ENCODE measurements at places on chromosomes 6 and 20.

- DNase-seq: no peak
Measured at GRCh38 chr6:62519574-62519973, 233.5 kb upstream of the KHDRBS2 start.

DNA sequence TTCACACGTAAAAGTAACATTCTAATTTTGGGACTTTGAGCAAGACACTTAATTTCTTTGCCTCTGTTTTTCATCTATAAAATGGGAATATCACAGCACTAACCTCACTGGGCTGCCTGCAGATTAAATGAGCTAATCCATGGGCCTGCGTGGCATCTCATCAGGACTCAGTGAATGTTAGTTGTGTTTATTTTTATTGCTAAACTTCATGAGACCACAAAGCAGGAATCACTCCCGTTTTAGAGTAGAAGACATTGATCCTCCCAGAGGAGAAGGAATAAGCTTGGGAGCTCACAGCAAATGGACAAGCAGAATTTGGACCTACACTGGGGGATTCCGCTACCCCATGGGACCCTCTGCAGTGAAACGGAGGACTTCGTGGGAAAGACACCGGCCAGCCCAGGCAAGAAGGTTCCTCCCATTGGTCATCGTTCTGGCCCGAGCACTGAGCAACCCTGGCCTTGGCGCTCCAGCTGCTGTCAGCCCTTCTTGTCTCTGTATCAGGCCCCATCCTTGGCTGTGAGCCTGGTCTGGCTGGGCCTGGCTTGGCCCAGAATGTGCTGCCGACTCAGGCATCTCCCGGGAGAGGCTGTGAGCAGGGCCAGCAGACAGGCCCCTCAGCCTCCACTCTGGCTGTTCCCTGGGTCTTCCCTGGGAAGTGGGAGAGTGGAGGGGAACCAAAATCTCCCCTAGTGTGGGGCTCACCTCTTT is 79.8 kb downstream of the NFATC2 start:
- DNase-seq: no peak

GRCh38 chr6:35044145-35044745 is 96.9 kb downstream of the TCP11 start:
- DNase-seq: peak; percentile 96

DNA sequence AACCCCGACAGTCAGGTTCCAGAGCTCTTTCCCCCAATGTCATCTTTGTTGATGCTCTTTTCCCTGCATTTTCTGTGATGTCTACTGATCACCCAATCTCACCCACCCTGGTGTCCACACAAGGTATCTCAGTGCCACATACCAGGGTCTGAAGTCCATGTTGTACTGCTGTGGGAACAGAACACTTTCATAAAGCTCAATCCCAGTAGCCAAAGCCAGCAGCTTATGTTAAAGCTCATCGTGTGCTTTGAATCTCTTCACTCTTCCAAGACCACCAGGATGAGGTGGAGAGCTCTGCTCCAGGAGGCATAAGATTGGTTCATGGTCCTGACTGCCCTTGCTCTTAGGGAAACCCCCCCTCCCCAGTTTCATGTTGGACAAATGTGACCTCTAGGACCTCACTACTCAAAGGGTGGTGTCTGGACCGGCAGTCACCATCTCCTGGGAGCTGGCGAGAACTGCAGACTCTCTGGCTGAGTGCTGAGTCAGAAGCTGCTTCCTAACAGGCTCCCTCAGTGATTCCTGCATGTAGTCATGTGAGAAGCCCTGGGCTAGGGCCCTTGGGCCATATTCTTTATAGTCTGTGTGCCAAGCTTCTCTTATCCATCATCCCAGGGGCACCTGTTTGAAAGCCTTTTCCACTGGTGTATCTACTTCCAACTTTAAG is 13.4 kb upstream of the CPNE5 start:
- DNase-seq: peak; percentile 21

- DNase-seq: no peak
Measured at GRCh38 chr6:105501246-105501645, 98.4 kb upstream of the PREP start.

DNA sequence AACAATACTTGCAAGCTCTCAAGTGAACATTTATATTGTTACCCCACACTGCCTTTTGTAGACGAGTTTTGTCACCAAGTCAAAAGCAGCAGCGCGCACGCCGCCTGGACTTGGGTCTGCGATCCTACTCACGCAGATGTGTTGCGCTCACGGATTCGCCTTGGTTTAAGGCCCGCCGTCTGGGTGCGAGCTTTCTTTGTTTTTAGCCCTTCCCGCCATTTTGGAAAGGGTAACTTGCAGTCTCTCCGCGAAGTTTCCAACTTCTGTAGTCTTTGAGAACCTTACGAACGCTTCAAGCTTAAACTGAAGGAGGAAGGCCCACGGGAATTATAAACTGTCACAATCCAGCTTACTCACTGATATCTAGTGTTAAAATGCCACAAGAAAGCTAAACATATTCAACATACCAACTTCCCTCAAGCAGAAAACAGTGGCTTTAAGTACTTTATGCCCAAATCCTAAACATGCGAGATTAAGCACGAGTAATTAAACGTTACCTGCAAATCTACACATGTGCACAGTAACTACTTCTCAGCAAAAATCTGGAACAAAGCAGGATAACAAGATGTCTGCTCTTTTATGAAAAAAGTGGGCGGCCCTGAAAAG is 80.4 kb upstream of the BTN3A2 start:
- peak; percentile 82 for DNase-seq

DNA sequence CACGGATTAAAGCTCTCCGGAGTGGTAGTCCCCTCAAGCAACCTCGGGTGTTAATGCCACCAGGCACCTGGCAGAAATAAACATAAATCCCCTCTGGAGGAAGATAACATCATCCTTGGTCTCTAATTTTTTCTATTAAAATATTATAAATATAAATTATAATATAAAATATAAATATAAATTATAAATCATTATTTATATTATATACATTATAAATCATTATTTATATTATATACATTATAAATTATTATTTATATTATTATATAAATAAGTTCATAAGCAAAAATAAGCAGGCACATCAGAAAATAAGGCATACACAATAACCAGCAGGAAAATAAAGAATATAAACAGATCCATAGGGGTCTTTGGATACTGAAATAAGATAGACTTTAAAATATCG is 39.2 kb downstream of the GABRR2 start:
- DNase-seq: no peak

DNA sequence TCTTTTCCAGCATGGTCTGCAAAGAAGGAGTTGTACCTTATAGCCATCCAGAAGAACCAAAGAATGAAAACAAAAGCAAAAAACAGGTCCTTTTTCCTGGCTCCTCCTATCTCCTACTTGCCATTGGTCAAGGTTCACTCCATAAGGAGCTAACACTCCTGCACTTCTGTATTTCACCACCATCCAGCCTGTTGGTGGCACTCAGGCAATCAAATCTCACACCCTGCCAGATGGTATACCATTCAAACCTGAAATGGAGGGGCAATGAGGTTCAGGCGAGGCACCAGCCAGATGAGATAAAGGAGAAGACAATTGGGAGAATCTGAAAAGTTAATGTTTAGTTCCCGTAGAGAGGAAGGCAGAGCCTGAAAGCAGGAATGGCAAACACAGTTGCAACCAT is 203.8 kb downstream of the ALDH8A1 start:
- no peak for DNase-seq

DNA sequence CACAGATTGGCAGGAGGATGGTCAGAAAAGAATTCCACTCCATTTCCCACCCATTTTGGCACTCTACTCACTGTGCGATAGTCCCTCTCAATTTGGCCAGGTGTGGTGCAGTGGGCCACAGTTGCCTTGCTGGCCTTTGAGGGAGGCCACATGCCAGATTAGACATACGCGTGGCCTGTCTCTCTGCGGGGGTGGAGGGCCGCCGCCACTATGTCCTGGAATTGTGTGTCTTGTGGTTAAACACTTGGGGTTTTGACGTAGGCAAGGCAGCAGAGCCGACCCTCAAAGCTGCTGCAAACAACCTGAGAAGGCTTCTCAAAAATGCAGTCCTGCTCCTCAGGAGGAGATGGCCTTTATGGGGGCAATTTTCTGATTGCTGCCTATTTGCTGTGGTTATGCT is 4.9 kb upstream of the DAAM2 start:
- DNase-seq: no peak

DNA sequence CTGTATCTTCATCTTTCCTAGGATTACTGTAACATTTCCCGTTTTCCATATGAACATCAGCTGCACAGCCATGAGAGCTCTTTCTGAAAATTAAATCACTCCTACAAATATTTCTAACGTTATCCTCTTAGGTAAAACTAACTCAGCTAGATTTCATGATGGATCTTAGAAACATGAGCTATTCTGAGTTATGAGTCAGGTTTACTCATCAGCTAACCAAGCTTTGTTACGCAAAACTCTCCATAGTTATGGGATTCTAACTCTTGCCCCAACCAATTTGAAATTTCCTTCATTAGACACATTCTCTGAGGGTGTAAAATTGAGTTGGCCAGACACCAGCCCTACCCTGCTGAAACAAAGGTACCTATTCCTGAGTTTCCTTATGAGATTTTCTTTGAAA is 14.0 kb downstream of the DEFB110 start:
- DNase-seq: no peak

DNA sequence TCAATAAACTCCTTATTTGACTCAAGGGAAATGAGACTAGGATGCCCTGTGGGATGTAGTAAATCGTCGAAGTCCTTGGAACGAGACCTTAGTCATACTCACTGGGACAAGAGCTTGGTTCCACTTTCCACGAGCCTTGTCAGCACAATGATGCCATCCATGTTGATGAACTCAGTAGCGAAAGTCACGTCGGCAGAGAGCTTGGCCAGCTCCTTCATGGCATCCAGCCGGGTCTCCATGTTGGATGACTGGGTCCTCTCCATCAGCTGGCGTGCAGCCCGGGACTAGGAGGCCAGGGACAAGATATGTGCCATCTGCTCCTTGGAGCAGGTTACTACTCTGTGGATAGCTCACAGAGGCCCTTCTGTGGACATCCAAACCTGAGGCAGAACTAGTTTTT is 17.5 kb downstream of the ELMO2 start:
- no peak for DNase-seq

DNA sequence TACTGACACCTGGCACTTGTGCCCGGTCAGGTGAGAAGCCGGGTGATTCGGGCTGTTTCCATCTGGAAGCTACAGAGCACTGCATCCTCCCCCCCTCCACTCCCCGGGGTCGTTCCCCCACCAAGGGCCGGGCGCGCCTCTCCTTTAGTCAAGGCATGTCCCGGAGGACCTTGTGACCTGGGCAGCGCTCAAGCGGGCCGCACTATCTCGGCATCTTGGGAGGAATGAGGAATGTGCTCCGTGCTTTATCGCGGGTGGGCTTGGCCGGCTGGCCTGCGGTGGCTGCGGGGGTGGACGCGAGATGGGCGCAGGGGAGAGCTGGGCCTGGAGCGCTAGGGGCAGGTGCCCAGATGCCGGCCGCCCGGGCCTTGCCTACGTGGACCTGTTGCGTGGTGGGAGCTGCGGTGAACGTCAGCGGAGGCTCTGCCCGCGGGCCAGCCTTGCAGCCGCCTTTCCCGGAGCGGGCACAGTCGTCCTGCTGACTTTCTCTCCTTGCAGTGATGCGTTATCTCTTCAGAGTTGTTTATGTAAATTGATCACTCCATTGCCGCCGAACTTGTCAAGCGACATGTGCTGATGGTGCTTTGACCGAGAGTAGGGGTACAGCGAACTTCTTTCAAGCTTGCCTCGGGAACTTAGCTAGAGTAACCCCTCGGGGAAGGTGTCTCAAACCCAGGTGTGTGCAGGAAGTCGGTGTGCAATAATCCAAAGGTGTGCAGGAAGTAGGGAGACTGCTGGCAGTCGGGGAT is 1.1 kb downstream of the LRRC1 start:
- no peak for DNase-seq

DNA sequence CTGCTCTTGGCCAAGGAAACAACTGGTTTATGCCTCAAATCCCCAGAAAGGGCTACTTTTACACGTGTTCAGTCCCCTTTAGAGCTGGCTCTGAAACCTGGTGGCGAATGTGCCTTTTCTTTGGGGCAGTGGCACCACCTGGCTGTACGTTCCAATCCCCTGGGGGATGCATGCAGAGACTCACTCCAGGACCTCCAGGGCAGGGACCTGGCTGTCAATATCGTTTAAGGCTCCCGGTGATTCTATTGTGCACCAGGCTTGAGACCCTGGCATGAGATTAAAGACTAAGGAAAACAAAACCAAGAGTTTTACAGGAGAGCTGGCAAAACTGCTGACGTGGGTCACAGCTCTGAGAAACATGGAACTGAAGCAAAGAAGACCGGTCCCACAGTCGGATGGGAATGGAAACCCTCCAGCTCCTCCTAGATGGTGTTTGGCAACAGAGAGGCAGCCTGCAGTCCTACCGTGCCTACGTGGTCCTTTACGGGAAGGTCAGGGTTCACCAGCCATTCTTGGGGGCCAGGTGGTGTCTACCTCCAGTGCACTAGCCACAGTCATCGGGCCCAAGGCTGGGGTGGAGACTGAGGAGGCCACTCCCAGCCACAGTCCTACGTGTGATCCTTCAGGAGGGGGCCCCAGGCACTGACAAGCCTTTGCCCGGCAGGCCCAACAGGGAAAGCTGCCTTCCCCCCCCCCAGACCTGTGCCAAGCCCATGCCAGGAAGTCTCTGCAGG is 203.3 kb upstream of the CST7 start:
- no peak for DNase-seq

DNA sequence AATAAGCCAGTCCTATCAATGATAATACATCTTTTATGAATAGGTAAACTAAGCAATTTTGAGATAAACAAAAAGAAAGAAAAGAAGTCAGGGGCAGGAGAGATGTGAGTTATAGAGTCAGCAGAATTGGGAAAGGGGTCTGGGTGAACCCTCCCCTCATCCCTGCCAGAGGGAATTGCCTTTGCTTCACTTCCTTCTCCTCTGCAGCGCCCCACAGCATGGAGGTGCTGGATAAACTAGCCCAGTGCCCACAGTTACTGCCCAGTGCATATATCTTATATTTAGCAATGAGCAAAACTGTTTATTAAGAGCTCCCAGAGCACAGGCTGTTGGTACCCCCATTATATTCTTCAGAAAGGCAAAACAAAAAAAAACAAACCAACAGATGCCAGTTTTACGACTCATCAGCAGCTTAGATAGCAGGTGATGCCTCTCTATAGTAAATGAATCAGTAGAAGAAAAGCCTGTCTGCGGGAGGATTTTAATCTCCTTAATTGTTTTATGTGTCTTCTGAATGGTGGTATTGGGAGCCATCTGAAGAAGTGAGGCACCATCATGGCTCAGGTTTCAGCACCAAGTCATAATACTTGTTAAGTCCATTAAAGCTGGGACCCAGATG is 419.2 kb downstream of the EPM2A start:
- no peak for DNase-seq

Data from A673 (cell line).